Stimulated activated CD4-positive, alpha-beta T cell treated with anti-CD3 and anti-CD28 coated beads, Interleukin-15, amount 100 ng/mL, for 24 hours (primary cell): ENCODE measurements at places on chromosomes 6 and 20.

DNA sequence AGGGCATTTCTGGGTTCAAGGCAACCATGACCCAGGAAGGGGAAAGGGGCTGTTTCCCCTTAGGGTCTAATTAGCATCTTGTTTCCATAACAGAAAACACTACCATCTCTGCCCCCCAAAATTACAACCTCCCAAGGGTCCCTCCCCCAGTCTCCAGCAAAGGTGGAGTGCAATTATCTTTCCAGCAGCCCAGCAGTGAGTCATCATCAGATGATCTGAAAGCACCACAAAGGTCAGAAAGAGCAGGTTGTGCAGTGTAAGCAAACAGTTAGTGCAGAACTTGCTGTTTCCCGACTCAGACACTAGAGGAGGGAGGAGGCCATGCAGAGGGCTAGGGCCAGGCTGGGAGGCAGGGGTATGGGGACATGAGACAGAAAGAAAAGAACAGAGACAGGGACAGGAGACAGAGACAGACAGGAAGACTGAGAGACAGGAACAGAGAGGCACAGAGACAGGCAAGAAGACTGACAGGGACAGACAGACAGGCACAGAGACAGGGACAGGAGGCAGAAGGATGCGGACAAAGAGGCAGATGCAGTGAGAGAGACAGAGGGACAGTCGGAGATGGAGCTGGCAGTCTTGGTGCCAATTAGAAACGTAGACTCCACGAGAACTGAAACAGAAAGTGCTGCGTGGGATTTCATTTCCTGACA lies 62.5 kb downstream of the PYGB start:
- DNase-seq: peak; percentile 67

GRCh38 chr6:24660105-24660504 lies 6.6 kb downstream of the TDP2 start:
- DNase-seq: no peak

GRCh38 chr6:4224067-4224978 lies 88.9 kb upstream of the ECI2 start:
- no peak for DNase-seq

GRCh38 chr20:32652739-32653526 lies 20.8 kb downstream of the C20orf203 start:
- DNase-seq: peak; percentile 90

- DNase-seq: no peak
These were observed 252.3 kb downstream of the NKAIN2 start for GRCh38 chr6:124055963-124056362.

GRCh38 chr6:121382467-121383121 lies 48.3 kb upstream of the TBC1D32 start:
- DNase-seq: no peak

DNA sequence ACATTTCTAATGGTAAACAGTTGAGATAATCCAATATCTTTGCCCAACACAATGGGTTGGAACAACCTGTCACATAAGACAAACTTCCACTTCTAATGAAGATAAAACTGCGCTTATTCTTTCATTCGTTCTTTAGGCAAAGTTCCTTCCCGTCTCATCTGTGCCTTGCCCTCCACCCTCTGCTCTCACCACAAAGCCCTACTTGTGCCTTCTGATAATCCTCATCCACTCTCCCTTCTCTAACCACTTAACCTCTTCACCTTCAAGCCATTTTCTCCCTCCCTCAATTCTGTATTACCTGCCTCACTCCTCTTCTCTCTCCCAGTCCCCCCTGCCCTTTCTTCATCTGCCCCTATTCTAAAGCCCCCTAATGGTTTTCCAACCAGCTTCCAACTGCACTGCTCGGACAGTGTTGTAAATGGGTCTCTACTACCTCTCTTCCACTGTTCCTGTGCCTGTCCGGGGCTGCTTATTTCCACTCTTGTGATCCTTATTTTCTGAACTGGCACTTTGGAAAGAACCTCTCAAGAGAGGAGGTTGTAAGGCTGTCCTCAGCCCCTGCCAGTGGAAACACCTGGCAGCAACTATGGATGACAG lies 62.9 kb upstream of the MYB start:
- DNase-seq: no peak

- no peak for DNase-seq
These were observed 27.7 kb upstream of the LAMA4 start for GRCh38 chr6:112281821-112282615.

- no peak for DNase-seq
These were observed 176.5 kb upstream of the GJE1 start for GRCh38 chr6:141956046-141956761.

- no peak for DNase-seq
These were observed 84.6 kb upstream of the SYNDIG1 start for GRCh38 chr20:24384865-24385264.

GRCh38 chr6:52759085-52759484 lies 4.2 kb downstream of the GSTA2 start:
- DNase-seq: no peak

- DNase-seq: no peak
These were observed 50.3 kb upstream of the VSTM2L start for GRCh38 chr20:37852666-37853065.

DNA sequence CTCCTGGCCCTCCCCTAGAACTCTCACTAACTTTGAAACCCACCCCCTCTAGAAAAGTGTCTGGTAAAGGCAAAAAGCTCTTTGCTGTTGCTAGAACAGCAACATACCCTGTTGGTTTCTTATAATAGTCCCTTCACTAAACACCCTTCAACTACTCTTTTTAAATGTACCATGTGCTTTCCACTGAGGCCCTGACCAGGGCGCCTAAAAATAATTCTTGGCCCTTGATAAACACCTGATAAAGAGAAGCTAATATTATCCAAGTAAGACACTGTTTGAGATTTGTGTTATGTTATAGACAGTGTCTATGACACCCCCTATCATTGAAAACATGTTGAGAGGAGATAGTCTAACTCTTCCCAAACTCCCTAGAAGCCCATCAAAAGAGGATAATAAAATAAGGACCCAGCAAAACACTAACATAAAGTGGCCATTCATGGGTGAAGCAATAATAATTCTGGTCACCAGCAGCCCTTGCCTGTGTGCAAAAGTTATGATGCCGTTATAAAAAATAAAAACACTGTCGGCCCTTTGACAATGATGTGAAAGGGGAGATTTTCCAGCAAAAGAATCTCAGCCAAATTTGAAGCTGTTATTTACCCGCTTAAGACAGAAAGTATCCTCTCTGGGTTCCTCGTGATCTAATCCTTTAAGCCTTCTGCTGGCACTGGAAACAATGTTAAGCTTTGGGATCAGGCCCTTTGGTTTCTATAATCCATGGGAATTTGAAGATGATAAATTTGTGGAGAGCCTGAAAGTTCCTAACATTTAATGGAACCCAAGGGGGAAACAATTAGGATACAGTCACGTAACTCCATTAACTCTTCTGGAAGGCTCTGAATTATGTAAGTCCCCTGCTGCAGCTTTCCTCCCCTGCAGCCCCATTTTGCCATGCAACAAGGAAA lies 122.6 kb upstream of the PLCB4 start:
- no peak for DNase-seq

DNA sequence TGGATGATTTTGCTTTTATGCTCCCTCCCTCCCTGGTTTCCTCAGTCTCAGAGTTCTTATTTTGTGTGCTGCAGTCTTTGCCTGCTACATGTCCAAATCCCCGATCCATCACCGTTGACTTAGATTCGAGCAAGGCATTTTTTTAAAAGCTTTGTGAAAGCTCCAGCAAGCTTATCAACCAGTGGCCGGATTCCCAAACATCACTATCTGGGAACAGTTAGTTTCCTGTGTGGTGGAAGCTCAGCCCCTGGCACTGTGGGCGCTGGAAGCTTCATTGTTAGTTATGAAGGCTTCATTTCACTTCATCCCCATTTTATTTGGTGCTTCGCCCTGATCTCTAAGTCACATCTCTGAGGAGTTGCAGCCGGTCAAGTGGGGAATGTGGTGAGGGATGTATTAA lies 44.7 kb downstream of the DEK start:
- DNase-seq: no peak

DNA sequence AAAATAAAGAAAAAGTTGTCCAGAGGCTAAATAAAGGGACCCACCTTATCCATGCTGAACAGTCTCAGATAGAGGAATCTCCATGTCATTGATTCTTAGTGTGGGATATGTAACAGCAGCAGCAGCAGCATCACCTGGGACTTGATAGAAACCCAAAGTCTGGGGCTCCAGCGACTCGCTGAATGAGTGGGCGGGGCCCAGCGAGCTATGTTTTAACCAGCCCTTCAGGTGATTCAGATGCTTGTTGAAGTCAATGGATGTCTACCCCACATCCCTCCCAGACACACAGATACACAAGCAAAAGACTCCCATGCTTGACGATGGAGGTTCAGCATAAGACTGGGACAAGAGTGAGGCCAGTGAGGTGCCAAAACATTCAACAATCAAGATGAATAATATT lies 298.6 kb downstream of the UBE3D start:
- no peak for DNase-seq

DNA sequence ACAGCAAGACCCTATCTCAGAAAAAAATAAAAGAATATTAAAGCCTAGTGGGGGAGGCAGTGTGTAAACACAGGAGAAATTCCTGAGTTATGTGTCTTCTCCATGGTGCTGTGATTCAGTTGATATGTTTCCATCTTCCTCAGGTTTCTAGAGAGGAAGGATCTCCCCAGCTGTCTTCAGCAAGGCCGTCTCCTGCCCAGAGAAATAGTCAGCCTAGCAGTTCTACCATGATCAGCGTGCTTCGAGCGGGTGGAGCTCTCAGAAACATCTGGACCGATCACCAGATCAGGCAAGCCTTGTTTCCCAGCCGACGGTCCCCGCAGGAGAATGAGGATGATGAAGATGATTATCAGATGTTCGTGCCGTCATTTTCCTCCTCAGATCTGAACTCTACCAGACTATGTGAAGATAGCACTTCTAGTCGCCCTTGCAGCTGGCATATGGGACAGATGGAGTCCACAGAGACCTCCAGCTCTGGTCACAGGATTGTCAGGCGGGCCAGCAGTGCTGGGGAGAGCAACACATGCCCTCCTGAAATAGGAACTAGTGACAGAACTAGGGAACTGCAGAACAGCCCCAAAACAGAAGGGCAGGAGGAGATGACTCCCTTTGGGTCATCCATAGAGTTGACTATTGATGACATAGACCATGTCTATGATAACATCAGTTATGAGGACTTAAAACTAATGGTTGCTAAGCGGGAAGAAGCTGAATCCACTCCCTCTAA lies 34.9 kb upstream of the MTHFD1L start:
- no peak for DNase-seq

GRCh38 chr20:38152621-38153221 lies 12.3 kb downstream of the TGM2 start:
- DNase-seq: peak; percentile 49

DNA sequence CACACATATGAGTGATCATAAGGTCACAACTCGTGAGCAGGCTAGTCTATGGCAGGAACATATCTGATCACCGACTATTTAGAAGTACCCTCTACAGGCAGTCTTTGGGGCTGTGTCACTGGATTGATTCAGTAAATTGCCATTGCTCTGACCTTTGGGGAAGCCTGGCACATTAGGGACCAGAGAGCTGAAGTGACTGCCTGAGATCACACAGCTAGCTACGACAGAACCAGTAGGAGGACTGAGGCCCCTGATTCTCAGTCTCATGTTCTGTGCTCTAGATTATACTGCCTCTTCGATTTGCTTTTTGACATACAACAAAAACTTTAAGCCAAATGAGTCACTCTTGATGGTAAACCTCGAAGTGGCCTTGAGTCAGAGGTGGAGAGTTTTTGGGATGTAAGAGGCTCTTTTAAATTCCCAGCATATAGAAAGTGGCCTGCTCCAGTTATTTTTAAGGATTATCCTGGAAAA lies 247.5 kb upstream of the SUPT3H start:
- DNase-seq: peak; percentile 41

GRCh38 chr6:2482773-2483172 lies 237.4 kb upstream of the GMDS start:
- no peak for DNase-seq

- DNase-seq: peak; percentile 94
These were observed at the start of gene PMEPA1 for GRCh38 chr20:57709823-57710799. Gene PMEPA1, minus strand, starts transcription at chr20:57710015. Its CDS starts 433 bp downstream, at chr20:57709582.

GRCh38 chr6:13488015-13488895 lies 855 bp upstream of the GFOD1 start:
- peak; percentile 52 for DNase-seq

DNA sequence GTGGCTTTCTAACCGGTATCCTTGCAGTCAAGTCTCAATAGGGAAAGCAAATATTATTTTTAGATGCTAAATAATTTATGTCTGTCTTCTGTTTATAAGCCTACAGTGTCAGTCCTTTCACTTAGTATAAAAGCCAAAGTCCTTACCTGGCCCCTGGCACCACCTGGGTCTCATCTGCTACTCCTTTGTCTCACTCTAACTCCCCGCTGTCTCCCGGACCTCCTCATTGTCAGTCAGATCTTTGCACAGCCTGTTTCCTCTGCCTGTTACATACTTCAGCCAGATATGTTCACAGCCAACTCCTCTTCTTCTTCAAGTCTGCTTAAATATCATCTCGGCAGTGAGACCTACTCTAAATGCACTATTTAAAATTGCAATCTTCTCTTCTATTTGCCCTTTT lies 84.2 kb downstream of the THEMIS start:
- DNase-seq: no peak

DNA sequence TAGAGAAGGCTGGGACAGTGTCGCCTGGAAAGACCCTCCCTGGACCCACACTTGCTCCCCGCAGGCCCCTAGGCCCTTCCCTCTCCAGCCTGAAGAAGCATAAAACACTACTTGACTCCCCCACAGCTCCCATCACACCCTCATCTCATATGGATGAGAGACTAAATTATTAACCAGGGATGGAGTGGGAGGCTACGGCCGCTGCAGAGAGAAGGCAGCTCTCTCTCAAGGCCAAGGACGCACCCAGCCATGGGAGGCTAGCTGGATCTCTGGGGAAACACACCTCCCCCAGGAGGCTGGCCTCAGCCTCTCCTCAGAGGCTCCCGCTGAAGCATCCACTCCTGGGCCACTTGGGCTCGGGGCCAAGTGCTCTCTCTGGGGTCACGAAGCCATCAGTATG lies 102.5 kb downstream of the GRM4 start:
- no peak for DNase-seq

- DNase-seq: no peak
These were observed 45.4 kb upstream of the CDH22 start for GRCh38 chr20:46353500-46354206.

DNA sequence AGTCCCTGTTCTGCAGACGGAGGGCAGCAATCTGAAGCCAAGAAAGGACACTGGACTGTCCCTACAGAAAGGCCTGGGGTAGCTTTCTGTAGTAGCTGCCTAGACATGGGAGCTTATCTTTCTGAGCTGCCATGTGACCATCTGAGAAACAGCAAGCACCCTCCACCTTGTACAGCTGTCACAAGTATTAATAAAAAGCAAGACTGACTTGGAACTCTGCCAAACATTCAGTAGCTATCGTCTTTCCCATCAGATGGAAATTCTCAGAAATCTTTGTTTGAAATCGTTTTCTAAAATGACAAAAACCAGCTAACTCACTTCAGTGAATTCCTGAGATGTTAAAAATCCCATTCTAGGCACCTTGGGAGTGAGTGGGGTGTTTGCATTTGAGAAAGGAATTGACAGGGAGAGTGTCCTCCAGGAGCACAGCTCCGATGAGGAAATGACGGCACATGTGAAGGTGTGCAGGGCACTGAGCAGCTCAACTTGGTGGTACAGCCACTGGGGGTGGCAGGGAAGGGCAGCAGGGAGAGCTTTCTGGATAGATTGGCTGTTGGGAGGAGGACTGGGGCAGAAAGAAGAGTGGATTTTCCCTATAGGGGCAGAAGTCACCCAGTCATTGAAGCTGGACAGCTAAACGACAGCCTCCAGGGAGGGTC lies 24.5 kb downstream of the ACSS1 start:
- DNase-seq: no peak
